ENCODE measurements at places on chromosomes 4 and X.

DNA sequence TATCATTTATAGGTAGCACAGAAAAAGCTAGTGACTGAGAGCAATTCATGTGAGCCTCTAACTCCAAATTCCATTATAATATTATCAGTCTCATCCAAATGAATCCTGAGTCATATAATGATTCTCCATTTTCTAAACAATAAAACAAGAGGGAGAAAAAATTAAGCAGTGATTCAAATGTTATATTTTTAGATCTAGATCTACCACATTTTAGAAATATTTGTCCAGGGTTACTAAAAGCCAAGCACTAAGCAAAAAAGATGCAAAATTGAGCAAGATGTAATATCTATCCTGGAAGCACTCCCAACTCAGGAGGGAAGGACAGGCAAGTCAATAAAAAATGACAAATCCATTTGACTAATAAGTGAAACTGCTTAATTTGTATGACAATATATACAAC is 172.8 kb downstream of the FBXW7 start:
- DNase-seq, result no peak

GRCh38 chr4:94306713-94307112 is 35.9 kb downstream of the HPGDS start:
- no peak for DNase-seq

GRCh38 chrX:100830547-100830946 is 10.4 kb downstream of the CSTF2 start:
- DNase-seq, result no peak

GRCh38 chr4:88018466-88018865 is 11.0 kb downstream of the PKD2 start:
- no peak for DNase-seq

- no peak for DNase-seq
These were observed 276.7 kb downstream of the GBA3 start for GRCh38 chr4:22969287-22969896.

DNA sequence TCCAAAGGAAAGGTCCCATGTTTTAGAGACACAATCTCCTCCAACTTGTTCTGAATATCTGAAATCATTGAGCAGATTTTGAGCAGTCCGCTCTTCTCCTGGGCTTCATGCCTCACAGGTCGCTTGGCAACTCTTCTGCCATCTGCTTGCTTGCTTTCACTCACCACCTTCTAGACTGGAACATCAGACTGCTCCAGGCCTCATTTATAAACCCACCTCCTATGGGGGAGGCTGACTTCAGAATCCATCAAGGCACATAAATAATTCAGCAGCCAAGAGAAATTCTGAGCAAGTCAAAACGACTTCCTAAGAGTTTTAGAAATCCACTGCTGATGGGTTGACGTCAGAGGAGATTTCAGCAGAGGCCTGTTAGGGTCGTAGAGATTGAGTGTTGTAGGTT is 64.1 kb downstream of the FAM184B start:
- DNase-seq, result no peak

DNA sequence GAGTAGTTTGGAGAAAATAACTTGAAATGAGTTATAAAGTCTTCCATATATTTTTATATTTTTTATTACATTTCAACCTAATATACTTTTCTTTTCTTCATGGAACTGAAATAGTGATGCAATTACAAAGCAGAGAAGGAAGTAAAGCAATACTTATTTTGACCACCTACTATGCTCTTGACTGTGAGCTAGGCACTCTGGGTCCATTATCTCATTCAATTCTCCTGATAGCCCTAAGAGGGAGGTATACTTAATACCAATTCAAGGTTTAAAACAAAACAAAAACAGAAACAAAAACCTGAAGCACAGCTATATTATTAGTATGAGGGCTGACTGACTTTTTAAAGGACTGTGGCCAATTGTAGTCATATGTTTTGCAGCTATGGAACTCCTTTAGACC is 193.5 kb downstream of the MAD2L1 start:
- DNase-seq, result no peak
